ENCODE measurements at places on chromosomes 6 and 20.

GRCh38 chr6:26246553-26246952, 118.4 kb upstream of the BTN3A2 start:
- DNase-seq = no peak

GRCh38 chr6:106184629-106185028, 98.5 kb downstream of the PRDM1 start:
- no peak for DNase-seq

DNA sequence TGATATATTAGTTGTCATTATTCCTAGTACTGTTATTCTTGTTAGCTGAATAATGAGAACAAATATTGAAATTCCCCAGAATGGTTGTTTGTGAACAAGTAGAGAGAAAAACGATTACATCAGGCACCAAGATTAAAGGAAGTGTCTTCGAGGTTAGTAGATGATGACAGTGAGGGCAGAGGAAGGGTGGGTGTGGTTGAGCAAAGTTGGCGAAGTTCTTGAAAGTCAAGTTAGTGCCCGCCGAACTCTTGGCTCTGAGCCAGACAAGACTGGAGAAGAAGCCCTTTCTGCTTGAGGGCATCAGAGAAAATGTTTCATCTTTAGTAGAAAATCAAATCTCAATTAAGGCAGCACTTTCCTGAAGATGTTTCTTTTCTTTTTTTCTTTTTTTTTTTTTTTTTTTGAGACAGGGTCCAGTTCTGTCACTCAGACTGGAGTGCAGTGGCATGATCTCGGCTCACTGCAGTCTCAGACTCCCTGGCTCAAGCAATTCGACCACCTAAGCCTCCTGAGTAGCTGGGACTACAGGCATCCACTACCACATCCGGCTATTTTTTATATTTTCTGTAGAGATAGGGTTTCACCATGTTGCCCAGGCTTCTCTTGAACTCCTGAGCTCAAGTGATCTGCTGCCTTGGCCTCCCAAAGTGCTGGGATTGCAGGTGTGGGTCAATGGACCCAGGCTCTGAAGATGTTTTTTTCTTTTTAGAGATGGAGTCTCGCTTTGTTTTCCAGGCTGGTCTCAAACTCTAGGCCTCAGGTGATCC, 77.1 kb downstream of the SGK1 start:
- peak; percentile 68 for DNase-seq

- DNase-seq = peak; percentile 12
Measured at GRCh38 chr20:5715071-5715841, 34.9 kb upstream of the SHLD1 start.

DNA sequence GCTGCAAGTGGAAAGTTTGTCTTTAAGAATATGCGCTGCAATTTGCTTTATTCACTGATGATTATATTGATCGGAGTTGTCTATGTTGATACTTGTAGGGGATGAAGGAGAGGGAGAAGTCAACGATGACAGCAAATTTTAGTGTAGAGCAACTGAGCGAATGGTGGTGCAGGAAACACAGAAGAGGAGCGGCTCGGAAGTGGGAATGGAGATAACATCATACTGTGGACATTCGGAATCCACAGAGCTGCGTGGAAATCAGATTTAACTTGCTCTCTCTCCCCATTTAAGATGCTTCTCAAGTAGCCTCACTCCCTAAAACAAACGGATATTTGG, 722 bp upstream of the TMEM14B start:
- DNase-seq = no peak

- DNase-seq = no peak
Measured at GRCh38 chr6:124927806-124928205, 34.4 kb upstream of the RNF217 start.

GRCh38 chr6:163992701-163993100, 578.2 kb downstream of the QKI start:
- DNase-seq = no peak

GRCh38 chr6:88493717-88494116, 327.6 kb upstream of the CNR1 start:
- no peak for DNase-seq

GRCh38 chr20:17542993-17543412, 11.8 kb upstream of the BFSP1 start:
- no peak for DNase-seq

GRCh38 chr20:34045930-34046725, 52.4 kb downstream of the RALY start:
- DNase-seq = no peak

DNA sequence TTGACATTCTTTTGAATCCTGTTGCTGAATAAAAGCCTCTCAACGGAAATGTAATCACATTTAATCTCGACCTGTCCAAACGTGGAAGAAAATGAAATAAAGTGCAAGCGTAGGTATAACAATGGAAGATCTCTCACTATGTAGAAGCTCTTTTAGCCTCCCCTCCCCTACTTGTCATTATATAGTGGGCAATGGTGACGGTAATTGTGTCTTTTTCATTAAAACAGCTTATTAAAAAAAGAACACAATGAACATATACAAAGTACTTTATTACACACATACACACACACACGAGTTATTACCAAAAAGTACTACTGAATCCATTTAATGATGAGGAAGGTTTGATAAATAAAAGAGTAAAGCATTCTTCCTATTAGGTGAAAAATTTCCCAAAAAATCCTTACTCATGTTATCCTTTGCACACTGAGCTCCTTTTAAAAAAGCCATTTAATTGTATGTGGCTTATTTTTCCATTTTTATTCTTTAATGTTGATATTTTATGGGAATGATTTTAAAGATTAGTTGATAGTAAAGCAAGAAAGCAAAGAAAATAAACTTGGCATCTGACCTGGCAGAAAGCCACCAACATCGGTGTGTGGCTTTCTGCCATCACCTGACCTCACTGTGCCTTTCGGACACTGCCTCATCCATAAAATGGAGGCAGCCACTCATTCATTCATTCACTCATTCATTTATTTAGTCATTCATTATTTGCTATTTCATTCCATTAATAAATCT, 493 bp upstream of the SGK1 start:
- no peak for DNase-seq

GRCh38 chr6:153957394-153957793, 81.6 kb upstream of the OPRM1 start:
- DNase-seq = no peak

DNA sequence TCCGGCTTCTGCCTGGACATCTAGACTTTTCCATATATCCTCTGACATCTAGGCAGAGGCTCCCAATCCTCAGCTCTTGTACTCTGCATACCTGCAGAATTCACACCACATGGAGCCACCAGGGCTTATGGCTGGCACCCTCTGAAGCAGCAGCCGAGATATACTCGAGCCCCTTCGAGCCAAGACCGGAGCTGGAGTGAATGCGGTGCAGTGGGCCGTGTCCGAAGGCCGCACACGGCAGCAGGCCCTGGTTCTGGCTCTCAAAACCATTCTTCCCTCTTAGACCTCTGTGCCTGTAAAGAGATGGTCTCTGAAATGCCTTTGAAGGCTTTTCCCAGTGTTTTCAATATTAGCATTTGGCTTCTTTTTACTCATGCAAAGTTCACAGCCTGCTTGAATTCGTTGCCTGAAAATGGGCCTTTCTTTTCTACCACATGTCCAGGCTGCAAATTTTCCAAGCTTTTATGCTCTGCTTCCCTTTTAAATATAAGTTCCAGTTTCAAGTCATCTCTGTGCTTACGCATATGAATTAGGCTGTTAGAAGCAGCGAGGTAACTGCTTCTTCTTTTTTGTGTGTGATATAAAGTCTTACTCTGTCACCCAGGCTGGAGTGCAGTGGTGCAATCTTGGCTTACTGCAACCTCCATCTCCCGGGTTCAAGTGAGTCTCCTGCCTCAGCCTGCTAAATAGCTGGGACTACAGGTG, 3.8 kb upstream of the SIRPB1 start:
- no peak for DNase-seq

GRCh38 chr6:170296746-170297575, 6.1 kb upstream of the DLL1 start:
- DNase-seq = no peak

DNA sequence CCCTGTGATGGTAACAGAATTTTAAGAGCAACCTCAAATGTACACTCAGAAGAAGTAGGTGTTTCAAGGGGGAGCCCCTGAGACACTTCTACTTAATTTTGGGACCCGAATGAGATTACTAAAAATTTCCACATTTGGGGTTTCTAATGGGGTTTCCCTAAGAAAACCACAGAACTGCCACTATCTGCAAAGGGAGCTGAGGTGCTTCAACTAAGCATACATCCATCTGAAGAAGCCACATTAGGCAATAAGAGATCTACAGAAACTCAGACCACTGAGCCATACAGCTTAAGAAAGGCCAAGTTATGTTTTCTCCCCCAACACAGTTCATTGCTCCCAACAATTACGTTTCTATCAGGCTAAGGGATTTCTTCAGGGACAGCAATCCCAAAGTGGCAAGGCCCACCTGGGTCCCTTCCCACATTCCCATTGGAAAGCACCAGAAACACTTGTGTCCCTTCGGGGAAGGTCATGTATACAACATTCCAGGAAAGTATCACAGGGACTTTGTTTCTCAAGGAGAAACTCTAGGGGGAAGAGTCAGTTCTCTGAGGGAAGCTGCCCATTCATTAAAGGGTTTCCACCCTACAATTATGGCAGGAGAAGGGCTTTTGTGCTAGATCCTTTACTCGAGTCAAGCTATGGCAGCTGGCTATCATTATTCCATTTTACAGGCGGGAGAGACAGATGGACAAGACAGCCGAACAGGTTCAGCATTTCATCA, 5.0 kb downstream of the BCL2L1 start:
- DNase-seq = no peak

DNA sequence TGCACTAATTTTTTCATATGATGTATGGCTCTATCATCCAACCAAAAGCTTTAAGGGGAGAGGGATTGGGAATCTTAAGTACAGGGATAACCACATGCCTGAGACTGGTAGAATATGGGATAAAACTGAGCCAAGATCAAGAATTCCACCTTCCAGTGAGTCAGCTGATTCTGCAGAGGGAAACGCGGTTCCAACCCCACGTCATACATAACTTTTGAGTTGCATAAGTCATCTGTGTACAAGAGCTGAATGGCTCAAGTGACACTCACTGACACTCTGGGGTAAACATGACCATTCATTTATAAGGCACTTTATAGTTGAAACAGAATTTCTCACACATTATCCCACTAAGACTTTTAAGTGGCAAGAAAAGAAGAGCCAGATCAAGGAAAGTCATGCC, 16.4 kb downstream of the TRIM27 start:
- no peak for DNase-seq

GRCh38 chr20:17334932-17335331, 108.1 kb downstream of the PCSK2 start:
- DNase-seq = no peak

DNA sequence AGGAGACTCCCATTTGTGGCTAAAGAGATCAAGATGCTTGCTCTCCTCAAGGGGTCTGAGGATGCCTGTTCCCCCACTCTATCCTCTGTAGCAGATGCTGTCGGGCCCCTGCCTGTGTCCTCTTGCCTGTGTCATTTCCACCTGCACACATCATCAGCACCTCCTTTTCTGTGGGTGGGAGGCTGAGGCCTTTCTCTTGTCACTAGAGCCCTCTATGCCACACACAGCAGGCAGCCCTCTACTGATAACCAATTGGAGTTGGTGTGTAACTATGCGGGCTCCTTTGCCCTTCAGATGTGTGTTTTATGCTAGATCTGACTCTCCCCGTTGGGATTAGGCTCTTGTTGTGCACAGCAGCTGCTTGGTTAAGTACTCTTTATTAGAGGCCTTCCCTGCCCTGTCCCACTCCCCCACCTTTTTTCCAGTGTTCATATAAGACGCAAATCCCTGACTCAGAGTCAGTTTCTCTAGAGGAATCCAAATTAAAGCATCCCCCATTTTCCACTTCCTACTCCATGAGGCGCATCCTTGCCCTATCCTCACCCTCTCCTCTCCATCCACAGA, 7.7 kb downstream of the TREML2 start:
- DNase-seq = no peak

DNA sequence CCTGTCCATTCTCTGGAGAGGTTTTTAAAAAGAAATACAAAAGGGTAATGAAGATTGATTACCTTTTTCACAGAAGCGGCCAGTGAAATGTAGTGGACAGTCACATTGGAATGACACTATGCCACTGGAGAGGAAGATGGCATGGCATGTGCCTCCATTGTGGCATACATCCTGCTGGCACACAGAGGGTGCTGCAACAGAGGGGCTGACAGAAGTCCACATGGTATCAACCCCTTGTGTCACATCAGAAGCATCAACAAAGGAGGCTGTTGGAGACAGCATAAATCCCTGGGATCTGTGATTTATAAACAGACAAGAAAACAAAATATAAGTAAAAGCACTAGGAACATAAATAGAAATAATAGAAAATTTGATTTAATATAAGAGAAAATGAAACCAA, 594.9 kb downstream of the PHF3 start:
- DNase-seq = no peak

- DNase-seq = no peak
Measured at GRCh38 chr6:159723259-159723658, 4.0 kb upstream of the WTAP start.

DNA sequence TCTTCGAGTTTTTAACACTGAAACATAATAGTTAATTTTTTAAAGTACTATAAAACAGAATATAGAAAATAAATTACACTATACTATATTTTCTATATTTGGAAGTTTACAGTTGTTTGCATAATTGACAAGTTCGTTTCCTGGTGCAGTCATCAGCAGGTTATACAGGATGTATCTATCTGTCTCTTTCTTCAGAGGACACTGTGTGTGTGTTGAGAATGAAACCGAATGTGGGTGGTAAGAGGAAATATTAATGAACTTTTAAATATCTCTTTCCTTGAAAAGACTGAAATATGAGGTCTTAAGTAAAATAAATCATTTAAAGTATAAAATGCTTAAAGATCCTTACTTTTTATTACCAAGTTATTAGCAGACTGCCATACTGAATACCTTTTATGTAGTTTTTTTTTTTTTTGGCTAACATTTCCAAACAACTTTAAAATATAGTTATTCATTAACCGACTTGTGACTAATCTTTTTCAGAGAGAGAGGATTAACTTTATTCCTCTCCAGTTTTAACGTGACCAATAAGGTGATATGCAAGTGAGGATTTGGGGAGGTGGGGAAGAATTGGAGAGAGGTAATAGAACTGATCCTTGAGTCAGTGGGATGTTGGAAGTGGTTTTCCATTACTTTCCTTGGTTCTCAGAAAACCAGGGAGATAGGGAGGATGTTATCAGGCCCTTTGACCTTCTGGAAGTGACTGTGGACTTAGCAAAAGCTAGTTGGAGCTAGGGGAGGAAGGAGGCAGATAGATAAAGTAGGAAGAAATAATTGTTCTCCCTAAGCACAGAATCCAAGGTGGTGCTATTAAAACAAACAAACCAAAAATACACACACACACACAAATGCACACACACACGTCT, 380.0 kb upstream of the FLRT3 start:
- no peak for DNase-seq

GRCh38 chr20:36093025-36093803, 61.3 kb upstream of the EPB41L1 start:
- peak; percentile 41 for DNase-seq

- no peak for DNase-seq
Measured at GRCh38 chr20:35563834-35564233, 22.0 kb downstream of the ERGIC3 start.

GRCh38 chr6:127300411-127300810, 33.7 kb downstream of the RNF146 start:
- no peak for DNase-seq

- no peak for DNase-seq
Measured at GRCh38 chr20:54340667-54341081, 132.8 kb downstream of the PFDN4 start.

GRCh38 chr6:124956018-124956417, 6.2 kb upstream of the RNF217 start:
- DNase-seq = no peak

GRCh38 chr20:6066582-6066981, 12.7 kb upstream of the LRRN4 start:
- no peak for DNase-seq

Measured in stimulated activated CD4-positive, alpha-beta T cell treated with anti-CD3 and anti-CD28 coated beads, Interleukin-4, amount 100 ng/mL, for 1 hour (primary cell).